ENCODE measurements at places on chromosomes 1 and 21. TPM values are rescaled to one million over a fixed set of nuclear protein-coding genes. Genes with fewer than 3 reads are reported as not detected.

DNA sequence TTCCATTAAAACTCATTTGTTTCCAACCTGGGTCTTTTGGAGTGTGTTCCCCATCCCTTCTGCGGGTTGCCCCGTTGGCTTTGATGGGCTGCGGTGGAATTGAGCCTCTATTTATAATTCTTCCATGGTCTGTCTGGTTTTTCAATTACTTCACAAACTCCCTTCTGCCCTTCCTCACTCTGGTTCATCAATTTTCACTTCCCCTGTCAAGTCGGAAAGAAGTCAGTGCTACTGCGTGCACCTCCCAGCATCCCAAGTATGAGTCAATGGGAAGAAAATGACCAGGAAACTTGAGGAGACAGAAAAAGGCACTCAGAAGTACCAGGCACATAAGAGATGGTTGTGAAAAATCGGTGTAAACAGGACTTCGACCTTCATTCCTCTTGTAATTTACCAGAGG, 126.2 kb downstream of the KAZN start:
- DNase-seq, result no peak

DNA sequence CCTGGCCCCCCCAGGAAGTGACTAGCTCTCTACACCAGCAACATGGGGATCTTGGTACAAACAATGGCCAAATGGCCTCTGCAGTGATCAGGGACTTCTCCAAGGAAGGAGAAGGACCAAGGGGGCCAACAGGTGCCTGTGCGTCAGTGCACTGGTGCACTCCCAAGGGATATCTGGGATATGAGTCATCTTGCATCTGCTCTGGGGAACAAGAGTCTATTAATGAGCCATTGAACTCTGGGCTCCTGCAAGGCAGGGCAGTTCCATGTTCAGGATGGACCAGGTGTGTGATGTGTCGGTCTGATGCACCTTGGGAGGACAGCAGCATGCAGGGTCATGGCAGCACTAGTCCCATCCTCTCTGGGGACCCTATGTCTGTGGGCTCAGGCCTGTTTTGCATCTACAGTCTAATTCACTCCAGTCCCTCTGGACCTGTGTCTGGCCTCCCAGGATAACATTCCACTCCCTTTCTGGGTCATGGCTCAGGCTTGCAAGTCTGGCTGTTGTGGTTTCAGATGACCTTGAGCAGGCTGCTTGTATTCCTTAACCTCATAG, 125.3 kb downstream of the TRABD2B start:
- no peak for DNase-seq

Gene PEX10
- total RNA-seq, result 10.9 TPM

Gene PLA2G2D
- total RNA-seq, result not detected

GRCh38 chr1:51444096-51444495, 75.0 kb downstream of the EPS15 start:
- DNase-seq, result no peak

Gene IGSF3
- total RNA-seq, result 3.0 TPM

Gene CYP2J2
- not detected for total RNA-seq

GRCh38 chr1:225253784-225254183, 174.1 kb downstream of the LBR start:
- DNase-seq, result no peak

DNA sequence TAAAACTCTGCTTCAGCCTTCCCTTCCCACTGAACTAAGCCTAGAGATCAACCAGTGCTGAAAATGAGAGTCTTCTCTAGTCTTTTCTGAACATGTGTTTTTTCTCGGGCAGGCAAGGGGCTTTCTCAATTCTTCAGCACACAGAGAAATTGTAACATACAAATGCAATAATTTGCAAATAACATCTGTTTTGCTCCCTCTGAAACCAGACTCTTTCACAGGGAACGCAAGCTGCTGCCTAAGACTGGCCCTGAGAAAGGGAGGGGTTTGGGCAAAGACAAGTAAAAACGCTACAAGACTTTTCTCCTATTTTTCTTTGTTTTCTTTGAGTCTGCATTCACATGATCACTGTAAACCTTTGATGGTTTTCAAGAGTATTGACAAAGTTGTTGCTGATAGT, 39.6 kb upstream of the VN1R5 start:
- DNase-seq, result no peak

GRCh38 chr1:181075766-181076350, 12.6 kb upstream of the IER5 start:
- DNase-seq, result no peak

Gene NES
- total RNA-seq, result 100.0 TPM

Gene COL6A1
- 606 TPM for total RNA-seq

- DNase-seq, result no peak
Measured at GRCh38 chr1:206447422-206447765, 22.9 kb upstream of the IKBKE start.

GRCh38 chr1:167538657-167539056, 14.9 kb downstream of the CREG1 start:
- no peak for DNase-seq

DNA sequence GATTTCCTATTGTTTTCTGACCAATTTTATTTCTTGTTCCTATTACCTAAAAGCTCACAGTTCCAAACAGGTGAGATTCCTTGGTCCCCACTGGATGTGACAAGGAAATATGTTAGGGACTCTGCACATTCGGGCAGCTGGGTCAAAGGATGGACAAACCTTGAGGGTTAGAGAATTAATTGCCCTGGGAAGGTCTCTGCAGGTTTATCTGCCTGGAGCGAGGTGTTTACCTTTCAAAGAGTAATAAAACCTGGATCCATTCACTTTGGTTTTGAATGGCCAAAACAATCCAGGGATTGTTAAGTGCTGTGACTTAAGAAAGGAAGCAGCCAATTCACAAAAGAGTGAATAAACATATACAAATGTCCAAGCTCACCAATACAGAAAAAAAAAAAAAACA, 33.6 kb upstream of the RAB4A start:
- DNase-seq, result no peak

DNA sequence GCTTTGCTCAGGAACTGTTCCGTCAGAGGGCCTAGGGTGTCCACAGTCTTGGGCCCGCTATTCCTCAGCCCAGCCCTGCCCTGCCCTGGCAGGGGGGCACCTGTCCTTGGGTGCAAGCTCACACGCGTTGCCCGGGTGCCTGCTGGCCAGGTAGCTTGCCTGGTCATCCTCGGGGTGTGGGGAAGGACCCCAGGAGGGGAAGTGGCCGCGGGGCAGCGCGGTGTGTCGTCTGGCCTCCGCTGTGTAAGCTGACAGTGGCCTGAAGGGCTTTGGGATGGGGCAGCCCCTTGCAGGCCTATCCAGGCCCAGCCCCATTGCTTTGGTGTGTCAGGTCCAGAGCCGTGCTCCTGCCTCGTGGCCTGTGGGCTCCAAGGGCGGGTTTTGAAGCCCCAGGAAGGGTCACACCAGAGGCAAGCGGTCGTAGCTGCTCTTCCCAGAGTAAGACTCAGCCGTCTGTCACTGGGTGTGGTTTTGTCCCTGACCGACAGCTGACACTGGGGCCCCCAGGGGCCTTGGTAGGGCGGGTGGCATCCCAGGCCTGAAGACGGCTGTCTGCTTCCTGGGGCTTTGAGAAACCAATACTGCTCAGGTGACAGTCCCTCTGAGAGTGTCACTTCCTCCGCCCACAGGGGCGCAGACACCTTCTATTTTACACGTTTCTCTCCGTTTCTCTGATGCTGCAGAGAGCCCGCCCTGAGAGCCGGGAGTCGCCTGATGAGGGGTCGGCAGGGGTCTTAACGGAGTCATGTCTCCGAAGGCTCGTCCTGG, 72.1 kb downstream of the SKI start:
- DNase-seq, result no peak

Gene PHF13
- 13.8 TPM for total RNA-seq

Gene TMPRSS15
- total RNA-seq, result not detected

Gene AGMAT
- not detected for total RNA-seq

GRCh38 chr1:38565020-38565491, 294.5 kb downstream of the RRAGC start:
- no peak for DNase-seq

All from posterior vena cava (tissue), 2 donors.